Renal cortical epithelial cell (primary cell): ENCODE measurements at places on chromosomes 13 and 19. TPM values are rescaled to one million over a fixed set of nuclear protein-coding genes. Genes with fewer than 3 reads are reported as not detected.
A peak's percentile ranks its signal among the peaks of the same experiment; 100 is the strongest.

GRCh38 chr19:54530866-54531265 lies 28.2 kb downstream of the LAIR2 start:
- no peak for DNase-seq

GRCh38 chr13:59734393-59734792 lies 429.3 kb downstream of the DIAPH3 start:
- DNase-seq, result peak; percentile 25

- DNase-seq, result no peak
Observed at GRCh38 chr19:41276231-41276630, 12.1 kb downstream of the HNRNPUL1 start.

The HTR2A gene
- not detected in 2 replicates for total RNA-seq

DNA sequence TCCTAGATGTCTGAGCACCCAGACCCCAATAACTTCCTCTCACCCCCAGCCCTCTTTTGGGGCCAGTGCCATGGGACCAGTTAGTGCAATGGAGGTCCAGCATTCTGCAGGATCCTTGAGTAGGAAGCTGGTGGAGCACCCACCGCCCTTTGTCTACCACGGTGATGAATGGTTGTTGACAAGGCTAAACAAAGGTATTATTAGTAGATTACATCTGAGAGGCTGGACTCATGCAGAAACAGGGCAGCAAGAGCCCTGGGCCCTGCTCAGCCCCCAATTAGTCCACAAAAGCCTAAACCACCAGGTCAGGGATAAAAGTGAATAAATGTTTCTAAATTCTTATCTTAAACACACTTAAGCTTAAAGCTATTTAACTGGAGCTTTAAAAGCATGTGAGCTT lies 196.5 kb upstream of the TSHZ3 start:
- DNase-seq, result no peak

GRCh38 chr13:100510208-100510957 lies 78.2 kb downstream of the GGACT start:
- no peak for DNase-seq

GRCh38 chr19:52237771-52238400 lies 31.5 kb upstream of the ZNF766 start:
- DNase-seq, result peak; percentile 51

DNA sequence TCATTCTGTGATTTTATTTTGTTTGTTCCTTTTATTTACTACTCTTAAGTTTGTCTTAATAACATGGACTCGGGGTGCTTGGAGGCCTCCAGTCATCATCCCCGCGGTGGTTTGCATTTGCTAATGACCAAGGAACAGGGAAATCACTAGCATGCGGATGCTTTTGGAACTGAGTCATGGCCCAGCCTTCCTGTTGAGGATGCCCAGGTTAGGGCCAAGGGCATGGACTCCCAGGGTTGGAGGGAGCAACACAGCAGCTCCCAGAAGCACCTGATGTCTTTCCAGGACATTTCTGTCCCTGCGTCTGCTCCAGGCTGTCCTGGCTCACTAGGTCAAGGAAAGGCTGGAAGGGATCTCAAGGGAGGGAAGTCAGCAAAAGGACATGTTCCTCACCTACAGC lies 423.7 kb upstream of the TSHZ3 start:
- DNase-seq, result no peak

DNA sequence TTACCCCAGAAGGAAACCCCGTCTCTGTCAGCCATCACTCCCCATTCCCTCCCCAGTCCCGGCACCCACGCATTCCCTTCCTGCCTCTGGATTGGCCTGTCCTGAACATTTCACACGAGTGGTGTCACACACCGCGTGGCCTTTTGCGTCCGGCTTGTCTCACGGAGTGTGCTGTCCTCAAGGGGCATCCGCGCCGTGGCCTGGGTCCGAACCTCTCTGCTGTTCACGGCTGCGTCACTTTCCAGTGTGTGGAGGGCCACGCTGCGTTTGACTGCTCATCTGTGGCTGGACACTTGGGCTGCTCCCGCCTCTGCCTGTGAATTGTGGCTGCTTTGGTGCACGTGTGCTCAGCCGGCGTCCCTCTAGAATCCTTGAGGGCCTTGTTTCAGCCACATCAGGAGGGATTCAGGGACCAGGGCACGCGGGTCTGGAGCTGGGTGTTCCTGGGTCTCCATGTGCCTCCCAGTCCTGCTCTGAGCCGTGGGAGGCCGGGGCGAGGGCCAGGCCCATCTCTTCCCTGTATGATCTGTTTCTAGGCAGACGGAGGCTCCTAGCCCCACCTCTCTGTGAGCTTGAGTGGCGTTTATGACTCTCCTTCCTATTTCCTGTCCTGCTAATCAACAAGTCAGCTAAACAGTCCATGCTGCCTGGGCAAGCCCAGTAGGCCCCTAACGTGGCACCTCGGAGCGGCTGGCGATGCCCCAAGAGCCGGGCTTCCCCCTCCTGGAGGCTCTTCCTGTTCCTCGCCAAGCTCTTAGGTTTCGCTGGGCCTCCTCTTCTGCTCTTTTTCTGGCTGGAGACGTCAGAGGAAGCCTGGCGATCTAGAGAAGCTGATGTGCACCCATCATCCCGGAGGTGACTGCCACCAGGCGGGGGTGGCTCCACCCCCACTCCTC lies 8.1 kb downstream of the STK11 start:
- DNase-seq, result peak; percentile 66

The ZNF433 gene
- 4.3 and 7.9 TPM in 2 replicates for total RNA-seq

- no peak for DNase-seq
Observed at GRCh38 chr13:99565478-99566124, 64.3 kb downstream of the TM9SF2 start.

GRCh38 chr19:28303502-28303901 lies 909.4 kb downstream of the UQCRFS1 start:
- DNase-seq, result no peak

DNA sequence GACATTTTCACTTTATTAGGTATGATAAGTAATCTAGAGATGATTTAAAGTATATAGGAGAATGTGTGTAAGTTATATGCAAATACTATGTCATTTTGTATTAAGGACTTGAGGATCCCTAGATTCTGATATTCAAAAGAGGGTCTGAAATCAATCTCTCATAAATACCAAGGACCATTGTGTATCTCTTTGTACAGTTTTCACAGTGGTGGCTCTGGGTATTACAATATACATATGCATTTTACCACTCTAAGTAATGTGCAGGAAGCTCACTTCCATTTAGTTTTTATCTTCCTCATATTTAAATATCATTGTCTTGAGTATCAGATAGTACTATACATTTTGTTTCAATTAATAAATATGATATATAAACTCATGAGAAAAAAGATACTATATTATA lies 862.6 kb upstream of the PCDH20 start:
- no peak for DNase-seq

GRCh38 chr13:73496711-73497110 lies 437.9 kb downstream of the KLF5 start:
- DNase-seq, result no peak

DNA sequence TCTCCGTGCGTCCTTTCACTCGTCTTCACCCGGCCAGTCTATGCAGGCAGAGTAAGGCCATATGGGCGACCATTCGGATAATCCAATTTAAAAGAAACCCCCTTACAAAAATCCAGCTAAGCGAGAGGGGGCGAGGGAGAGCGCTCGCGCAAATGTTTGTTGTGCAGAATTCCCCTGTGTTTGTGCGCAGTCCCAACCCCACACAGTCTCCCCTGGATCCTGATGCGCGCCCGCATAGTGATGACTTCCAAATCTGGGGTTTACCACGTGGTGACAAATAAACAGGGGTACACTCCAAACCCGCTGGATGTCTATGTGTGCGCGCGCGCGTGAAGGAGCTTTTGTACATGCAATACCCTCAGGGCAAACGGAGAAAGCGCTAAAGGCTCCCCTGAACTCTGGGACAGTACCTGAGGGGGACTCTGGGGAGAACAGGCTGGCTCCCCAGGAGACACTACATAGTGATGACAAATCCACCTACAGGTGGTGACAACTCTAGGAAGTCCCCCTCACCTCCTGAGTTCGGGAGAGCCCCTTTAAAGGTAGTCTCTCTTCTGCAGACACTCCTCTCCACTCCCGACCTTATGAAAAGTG lies 8.5 kb downstream of the SOX21 start:
- DNase-seq, result no peak

DNA sequence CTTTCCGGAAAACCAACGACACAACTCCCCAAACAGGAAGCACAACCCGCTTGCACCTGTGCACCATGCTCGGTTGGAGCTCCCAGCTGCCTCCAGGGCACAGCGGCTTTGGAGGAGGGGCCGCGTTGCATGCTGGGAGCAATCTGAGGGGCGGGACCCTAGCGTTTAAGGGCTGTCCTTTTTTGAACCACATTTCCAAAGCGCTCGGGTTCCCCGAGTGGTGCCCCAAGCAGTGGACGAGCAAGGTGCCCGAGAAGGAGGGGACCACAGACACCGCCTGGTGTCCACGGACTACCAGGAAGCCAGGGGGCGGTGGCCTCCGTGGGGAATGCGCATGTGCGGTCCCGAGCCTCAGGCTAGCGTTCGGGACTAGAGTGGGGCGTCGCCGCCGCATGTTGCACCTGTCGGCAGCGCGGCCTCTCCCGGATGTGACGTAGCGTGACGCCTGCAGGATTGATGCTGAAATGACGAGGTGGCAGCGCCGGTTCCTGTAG lies 11.9 kb upstream of the ZNF57 start:
- no peak for DNase-seq

GRCh38 chr19:46378268-46378667 lies 31.4 kb downstream of the PPP5C start:
- peak; percentile 14 for DNase-seq

The ZIK1 gene
- total RNA-seq, result 5.0 and 8.3 TPM in 2 replicates

The DPY19L3 gene
- 12.3 and 19.3 TPM in 2 replicates for total RNA-seq

DNA sequence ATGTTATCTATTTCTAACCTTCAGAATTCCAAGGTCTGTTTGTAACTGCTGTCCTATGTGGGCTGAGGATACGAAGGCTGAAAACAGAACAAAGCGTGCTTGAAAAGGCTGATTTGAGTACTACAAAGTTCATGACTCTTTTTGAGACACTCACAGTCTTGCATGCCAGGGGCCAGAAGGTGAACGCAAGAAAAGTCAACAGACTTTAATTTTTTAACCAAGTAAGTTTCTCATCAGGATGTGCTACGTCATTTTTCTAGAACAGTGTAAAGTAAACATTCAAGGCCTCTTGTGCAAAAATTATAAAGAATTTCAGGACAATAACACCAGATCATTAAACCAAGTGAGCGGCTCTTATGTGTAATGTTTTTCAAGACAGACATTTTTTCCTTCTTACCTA lies 163.5 kb downstream of the COG6 start:
- DNase-seq, result no peak

The GPR12 gene
- not detected in 2 replicates for total RNA-seq

DNA sequence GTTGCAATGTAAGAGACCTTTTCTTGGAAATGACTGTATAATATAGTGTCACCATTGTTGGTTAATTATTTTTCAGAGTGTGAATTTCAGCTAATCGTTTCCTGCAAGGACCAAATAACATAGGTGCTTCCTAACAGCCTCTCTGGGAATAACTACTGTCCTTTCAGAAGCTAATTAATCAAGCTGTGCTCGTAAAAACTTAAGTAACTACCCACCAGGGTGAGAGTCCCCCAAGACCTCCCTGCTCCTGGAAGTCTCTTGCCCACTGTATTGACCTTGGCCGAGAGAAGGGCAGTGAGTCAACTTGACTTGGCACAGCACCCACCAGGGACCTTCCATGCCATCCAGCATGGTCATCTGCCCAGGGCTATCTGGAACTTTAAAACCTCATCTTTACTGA lies 50.3 kb downstream of the UQCRFS1 start:
- no peak for DNase-seq

The IFI30 gene
- 20.8 and 25.1 TPM in 2 replicates for total RNA-seq

The CYP2A6 gene
- not detected in 2 replicates for total RNA-seq

DNA sequence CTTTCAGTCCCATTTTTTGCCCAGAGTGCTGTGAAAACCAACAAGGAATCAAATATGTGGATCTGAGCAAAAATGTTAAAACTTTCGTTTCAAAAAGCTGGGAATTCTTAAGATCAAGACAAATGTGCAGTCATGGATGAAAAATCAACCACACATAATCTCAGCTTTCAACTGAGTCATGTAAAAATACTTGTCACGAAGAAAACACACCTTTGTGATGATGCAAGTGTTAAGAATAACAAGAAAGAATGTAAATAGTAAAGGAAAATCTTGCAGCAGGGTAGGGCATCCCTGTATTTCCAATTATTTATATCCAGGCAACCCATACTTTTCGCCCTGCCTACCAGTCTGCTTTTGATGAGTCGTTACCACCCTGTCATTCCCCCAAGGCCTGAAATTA lies 27.4 kb upstream of the DCLK1 start:
- peak; percentile 90 for DNase-seq

The PRPF31 gene
- 70.8 and 90.6 TPM in 2 replicates for total RNA-seq

DNA sequence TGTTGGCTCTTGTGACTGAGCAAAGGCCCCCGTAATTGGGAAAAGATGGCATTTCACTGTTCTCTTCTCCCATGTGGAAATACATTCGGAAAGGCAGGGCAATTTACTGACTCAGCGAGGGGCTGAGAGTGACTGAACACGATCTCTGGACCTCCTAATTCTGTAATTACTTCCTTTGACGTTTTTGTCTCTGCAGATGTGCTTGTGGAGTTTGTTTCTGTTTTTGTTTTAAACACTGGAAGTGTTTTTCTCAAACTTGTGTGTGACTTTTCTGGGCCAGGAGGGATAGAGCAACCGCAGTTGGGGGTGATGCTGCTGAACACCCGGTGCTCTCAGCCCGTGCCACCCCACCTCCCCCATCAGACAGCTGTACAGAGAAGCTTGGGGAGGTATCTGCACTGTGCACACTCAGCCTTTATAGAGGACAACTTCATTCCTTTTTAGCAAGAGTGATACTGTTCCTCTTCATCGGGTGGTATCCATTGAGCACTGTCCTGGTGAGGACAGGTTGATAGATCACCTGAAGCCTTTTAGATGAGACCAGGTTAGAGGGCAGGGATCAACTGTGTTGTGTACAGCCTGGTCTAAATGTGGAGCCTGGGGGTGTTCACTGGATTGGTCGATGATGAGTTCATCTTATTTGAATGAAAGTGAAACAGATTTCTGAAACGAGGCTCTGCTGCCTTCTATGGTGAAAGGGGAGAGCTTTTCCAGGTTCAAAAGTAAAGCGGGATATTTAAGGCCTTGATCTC lies 117.4 kb downstream of the ESD start:
- peak; percentile 73 for DNase-seq

The SHISA7 gene
- not detected in 2 replicates for total RNA-seq

The PSG6 gene
- total RNA-seq, result not detected in 2 replicates

- DNase-seq, result no peak
Observed at GRCh38 chr19:41895745-41896580, 13.0 kb downstream of the ARHGEF1 start.

- no peak for DNase-seq
Observed at GRCh38 chr13:37192956-37193355, 87.5 kb upstream of the CSNK1A1L start.

The PLEKHA4 gene
- total RNA-seq, result 6.8 and 14.4 TPM in 2 replicates

The EDDM13 gene
- total RNA-seq, result not detected in 2 replicates

DNA sequence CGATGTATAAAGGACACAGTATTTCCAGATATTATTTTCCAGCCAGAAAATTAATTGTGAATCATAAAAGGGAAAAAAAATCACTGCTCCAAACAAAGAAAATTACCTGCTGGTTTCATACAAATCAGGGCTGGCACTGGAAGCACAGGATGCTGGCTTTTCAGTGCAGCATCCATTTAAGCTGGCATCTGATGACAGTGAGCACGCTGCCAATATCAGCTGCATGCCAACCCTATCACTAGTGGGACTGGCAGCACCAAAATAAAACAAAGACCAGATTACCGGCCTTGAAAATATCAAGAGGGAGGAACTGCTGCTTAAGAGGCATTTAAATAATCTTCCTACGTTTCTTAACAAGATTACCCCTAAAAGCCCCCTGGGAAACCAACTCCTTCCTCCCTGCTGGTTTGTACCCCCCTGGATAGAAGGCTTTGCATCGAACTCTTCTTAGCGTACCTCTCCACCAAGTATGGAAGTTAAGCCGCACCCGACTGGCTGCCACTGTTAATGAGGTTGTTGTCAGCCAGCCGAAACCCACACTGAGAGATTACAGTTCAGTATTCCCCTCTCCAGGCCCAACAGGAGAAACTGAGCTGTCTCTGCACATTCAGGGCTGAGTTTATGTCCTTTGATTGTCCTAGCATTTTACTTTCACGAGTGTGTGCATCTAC lies 257.8 kb downstream of the EFNB2 start:
- DNase-seq, result no peak
